A172 (cell line): ENCODE measurements at places on chromosomes 2 and 18.

DNA sequence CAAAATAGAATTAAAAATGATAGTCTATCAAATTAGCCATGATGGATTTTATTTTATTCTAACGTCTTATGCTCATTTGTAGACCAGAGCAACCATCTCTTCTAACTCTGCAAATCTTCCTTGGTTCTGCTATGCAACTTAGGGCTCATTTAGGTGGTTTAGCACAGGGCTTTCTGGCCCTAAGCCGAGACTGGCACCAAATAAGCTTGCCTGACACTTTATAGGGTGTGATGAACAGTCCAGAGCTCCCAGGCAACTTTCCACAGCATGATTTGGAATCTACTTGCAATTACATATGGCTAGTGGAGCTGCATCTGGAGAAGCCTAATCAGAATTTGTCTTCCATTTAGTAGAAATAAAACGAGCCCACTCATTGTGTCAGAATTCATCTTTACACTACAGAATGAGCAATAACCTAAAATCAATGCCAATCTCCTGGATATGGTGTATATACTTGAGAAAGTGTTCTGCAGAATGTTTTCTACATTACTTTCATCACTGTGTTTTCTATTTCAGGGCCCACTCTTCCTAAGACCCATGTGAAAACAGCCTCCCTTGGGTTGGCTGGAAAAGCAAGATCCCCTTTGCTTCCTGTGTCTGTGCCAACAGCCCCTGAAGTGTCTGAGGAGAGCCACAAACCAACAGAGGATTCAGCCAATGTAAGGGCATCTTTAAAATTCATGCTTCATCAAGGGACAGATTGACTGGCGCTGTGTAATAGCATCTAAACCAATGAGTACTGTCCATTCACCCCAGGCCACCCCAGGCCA, 698.2 kb downstream of the MBD2 start:
- DNase-seq = no peak

GRCh38 chr2:174025271-174026121, 60.3 kb upstream of the SP3 start:
- DNase-seq = no peak

- DNase-seq = no peak
Measured at GRCh38 chr18:70649683-70650082, 360.8 kb downstream of the SOCS6 start.

DNA sequence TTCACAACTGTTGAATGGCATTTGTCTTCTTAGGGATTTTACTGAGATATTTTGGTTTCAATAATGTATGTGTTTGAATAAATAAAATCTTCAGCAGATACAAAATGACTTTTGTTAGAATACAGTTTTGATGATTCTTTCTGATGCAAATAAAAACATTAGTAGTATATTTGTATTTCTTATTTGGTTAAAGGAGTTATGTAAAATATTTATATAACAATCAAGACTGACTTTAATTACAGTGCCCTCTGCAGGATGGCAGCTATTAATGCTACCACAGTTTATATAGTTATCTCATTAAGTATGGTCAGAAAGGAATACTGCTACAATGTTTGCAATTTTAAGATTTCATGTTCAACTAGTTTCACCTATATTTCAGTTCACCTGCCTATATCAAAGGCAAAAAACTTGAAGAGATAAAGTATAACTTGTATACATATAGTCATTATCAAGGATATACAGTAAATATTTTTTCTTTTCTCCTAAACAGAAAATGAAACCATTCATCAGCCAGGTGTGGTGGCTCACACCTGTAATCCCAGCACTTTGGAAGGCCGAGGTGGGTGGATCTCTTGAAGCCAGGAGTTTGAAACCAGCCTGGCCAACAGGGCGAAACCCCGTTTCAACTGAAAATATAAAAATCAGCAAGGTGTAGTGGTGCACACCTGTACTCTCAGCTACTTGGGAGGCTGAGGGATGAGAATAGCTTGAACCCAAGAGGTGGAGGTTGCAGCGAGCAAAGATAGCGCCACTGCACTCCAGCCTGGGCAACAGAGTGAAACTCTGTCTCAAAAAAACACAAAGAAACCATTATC, 19.8 kb downstream of the ARL5A start:
- peak; percentile 10 for DNase-seq

- peak; percentile 63 for DNase-seq
Measured at GRCh38 chr2:43114210-43114609, 112.2 kb downstream of the ZFP36L2 start.

- DNase-seq = peak; percentile 47
Measured at GRCh38 chr2:70948337-70949003, 12.8 kb downstream of the ATP6V1B1 start.

DNA sequence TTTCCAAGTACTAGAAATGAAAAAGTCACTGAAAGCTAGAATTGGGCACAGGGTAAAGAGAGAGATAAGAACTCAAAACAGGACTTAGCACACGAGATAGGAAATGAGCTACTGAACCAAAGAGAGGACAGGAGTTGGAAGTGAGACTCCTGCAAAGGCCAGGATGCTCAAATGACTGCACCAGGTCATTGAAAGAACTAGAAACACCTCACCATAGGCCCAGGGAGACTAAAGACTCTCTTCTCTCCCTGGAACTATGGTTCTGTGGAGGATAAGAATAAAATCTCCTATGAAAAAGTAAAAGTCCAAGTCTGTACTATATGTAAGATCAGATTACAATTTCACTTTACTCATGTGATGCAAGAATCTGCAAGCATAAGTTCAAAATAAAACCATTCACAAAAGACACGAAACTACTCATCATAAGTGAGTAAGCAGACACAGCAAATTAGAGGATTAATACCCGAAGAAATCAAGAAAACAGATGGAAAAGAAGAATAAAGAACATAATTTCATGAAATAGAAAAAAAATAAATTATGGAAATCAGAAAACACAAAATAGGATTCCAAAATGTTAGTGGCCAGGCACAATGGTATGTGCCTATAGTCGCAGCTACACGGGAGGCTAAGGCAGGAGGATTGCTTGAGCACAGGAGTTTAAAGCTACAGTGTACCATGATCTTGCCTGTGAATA, 6.5 kb downstream of the NBAS start:
- no peak for DNase-seq

- DNase-seq = no peak
Measured at GRCh38 chr2:36513661-36514060, 84.3 kb downstream of the FEZ2 start.

DNA sequence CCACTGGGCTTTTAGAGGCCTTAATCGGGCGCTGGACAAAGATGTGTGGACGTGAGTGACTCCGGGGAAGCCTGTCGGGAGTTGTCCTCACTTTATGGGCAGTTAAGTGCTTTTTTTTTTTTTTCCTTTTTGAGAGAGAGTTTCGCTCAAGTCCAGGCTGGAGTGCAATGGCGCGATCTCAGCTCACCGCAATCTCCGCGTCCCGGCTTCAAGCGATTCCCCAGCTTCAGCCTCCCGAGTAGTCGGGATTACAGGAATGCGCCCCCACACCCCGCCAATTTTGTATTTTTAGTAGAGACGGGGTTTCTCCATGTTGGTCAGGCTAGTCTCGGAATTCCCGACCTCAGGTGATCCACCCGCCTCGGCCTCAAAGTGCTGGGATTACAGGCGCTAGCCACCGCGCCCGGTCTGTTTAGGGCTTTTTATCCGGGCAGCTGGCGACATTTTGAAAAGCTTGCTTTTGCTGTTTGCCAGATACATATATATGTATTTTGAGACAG, 1.5 kb downstream of the MSH6 start:
- DNase-seq = no peak

DNA sequence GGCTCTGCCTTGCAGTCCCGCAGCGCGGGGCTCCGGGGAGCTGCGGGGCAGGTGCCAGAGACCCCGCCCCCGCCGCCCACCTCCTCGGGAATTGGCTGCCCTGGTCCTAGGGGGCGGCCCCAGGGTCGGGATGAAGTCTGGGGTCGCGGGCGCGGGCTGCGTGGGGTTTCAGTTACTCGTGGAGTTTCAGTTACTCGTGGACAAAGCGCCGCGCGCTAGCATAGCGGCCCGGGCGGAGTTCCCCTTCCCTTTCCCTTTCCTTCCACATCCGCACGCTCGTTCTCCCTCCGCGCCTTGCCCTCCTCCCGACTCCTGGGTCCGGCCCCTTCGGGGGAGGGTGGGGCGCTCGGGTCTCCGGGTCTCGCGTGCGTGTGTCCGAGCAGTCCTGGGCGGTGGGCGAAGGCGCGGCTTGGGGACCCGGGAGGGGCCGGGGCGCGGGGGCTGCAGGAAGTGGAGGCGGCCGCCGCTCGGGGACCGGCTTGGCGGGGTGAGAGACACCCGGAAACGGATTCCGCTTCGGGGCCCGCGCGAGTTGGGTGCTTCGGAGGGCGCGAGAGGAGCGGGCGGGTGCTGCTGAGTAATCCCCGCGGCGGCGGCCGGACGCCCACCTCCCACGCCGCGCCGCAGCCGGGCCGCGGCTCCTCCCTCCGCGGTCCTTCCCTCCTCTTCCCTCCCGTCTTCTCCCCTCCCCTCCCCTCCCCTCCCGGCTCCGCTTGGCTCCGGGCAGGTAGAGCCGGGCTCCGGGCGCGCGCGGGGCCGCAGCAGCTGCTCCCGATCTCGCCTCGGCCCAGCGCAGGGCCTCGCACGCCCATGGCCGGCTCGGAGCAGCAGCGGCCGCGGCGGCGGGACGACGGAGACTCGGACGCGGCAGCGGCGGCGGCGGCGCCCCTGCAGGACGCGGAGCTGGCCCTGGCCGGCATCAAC, at the start of gene TTC39C:
Gene TTC39C (plus strand): TSS at position 693 of the 924 bp plus-strand sequence. CDS start 118 bp downstream, at position 811.
- peak; percentile 55 for DNase-seq

GRCh38 chr2:17912266-17912691, 33.8 kb downstream of the KCNS3 start:
- no peak for DNase-seq

DNA sequence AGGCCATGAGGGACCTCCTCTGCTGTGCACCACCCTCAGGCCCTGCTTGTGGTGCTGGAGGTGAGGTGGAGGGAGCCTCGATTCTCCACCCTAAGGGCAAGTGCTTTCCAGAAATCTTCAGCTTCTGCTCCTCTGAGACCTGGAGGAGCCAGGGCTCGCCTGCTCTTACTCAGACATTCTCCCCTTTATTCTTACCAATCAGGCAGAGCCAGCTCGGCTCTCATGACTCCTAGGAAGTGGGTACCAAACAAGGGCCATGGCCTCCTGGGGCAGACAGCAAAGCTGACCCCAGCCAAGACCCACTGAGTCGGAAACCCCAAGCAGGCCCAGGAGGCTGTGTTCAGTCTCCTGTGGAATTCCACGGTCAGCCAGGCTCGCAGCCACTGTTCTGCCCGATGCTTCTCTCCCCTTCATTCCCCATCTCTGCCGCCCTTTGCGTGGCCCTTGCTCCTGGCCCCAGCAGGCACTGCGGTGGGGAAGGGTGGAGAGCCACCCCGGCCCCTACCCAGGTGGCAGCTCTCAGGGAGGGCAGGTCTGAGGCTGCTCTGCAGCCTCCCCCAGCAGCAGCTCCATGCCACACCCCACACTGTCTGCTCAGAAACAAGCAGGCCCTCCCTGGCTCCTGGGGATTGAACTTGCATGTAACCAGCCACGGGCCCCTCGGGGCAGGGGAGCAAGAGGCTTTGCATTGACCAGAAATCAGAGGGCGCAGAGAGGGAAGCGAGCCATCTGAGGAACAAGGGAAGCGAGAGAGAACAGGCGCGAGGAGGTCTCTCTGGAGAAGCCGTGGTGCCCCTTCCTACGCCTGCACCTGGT, 24.0 kb downstream of the HS1BP3 start:
- DNase-seq = no peak

DNA sequence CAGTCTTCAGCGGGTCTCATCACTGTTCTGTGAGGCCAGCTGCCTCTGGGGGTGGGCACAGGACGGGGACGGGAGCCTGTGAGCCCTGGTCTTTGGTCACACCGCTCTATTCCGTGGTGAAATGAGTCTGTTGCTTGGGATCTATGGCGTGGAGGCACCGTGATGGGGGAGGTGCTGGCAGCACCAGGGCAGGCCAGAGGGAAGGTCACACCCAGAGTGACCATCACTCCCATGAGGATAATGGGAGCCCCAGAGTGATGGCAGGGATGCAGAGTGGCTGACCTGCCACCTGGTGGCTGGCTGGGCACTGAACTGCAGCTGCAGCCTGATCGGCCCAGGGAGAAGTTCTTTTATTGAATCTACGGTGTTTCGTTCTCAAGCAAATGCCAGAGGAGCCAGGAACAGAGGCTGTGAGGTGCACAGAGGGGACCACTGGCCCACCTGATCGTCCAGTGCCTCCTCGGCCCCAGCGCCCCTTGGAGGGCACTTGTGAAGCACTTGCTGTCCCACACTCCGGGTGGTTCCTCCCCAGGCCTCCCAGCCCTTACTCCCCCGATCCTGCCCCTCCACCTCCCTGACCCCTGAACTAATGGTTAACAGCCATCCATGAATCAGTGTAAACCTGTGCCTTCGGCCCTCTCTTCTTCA, 17.9 kb downstream of the KCNIP3 start:
- peak; percentile 67 for DNase-seq

GRCh38 chr18:80034852-80035406, 695 bp downstream of the RBFA start:
- no peak for DNase-seq

DNA sequence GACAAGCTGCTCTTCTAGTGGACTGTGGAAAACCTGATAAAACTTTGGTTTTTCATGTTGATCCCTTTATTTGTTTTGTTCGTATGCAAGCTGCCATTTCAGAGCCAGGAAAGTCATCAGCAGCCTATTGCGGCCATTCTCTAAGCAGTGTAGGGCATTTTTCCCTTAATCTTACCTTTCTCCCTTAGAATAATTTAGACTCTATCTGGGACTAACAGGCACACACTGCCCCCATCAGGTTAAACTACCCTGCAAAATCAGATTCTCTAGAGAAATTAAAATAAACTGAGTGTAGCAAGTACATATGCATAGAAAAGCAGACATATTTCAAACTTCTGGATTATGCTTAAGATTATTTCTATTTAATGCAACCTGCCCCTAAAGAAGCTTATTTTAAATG, 347.5 kb downstream of the METTL4 start:
- peak; percentile 74 for DNase-seq

- peak; percentile 79 for DNase-seq
Measured at GRCh38 chr2:204019572-204020501, 83.3 kb downstream of the ICOS start.

- peak; percentile 72 for DNase-seq
Measured at GRCh38 chr18:9017905-9018227, 84.6 kb upstream of the NDUFV2 start.

- no peak for DNase-seq
Measured at GRCh38 chr2:19500126-19500525, 141.7 kb upstream of the OSR1 start.

- peak; percentile 20 for DNase-seq
Measured at GRCh38 chr2:221896505-221897151, 324.5 kb upstream of the EPHA4 start.

DNA sequence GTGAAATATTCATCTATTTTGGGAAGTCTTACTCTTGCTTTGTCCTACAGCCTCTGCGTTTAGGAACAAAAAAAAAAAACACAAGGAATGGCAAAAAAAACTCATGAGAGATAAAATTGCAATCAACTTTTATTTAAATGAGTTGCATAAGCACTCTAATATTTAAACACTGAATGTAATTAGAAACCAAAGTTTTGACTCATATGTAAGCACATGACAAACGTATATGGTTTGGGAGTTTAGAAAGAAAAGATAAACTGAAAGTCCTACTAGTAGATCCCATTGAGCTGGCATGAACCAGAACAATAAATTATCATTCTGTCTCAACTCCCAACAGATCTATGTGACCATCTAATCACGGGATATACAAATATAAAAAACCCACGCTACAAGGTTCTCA, 44.8 kb downstream of the REV1 start:
- no peak for DNase-seq

- peak; percentile 68 for DNase-seq
Measured at GRCh38 chr2:57906152-57906732, 140.4 kb upstream of the VRK2 start.

GRCh38 chr2:232231554-232231953, 147.0 kb upstream of the ALPP start:
- no peak for DNase-seq

GRCh38 chr2:47187069-47187468, 32.0 kb upstream of the STPG4 start:
- DNase-seq = no peak

GRCh38 chr2:64018701-64019082, 536 bp downstream of the VPS54 start:
- DNase-seq = peak; percentile 25
